Foreskin melanocyte (primary cell): ENCODE measurements at places on chromosomes 1 and 21.
A peak's percentile ranks its signal among the peaks of the same experiment; 100 is the strongest.

- DNase-seq, result no peak
Observed at GRCh38 chr1:77281491-77282186, at the start of gene AK5. Gene AK5, plus strand, starts transcription at chr1:77282019. Its CDS starts 295 bp downstream, at chr1:77282314.

DNA sequence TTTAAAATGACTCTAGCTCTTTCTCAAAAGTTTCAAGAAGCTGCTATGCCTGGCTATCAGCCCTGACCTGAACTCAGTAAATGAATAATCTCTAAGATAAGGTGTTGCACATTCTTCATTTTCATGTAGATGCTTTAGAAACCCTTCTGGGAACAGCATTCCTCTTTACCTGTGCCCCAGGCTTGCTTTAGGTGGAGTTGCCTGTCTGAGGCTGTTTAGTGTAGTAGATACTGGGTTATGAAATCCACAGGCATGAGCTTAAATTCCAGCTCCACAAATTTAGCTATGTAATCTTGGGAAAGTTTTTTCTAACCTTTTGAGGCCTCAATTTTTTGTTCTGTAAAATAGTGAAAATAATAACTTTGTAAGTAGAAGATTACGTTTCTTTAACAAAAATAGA, 41.6 kb downstream of the ATP6V1G3 start:
- DNase-seq, result no peak

- DNase-seq, result peak; percentile 64
Observed at GRCh38 chr21:38277501-38278131, 20.8 kb downstream of the KCNJ15 start.

DNA sequence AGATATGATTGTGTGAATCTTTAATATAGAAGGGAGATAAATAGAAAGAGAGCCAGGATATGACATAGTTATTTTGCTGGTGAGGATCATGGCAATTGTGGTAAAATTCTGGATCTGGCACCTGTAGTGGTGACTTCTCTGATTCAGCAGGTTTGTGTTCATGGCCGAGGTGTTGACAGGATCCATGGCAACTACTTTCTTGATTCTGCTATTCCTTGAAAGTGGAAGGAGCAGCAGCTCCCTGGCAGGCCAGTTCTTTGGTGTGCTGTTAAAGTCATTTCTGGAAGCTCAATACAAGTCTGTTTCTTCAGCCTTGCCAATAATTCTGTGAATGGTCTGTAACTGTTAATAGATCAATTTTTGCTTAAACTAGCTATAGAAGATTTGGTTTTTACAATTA, 33.4 kb downstream of the RGS4 start:
- DNase-seq, result no peak

GRCh38 chr1:103108376-103109150, at the start of gene COL11A1:
Gene COL11A1, minus strand, starts transcription at chr1:103108522. Its CDS starts 344 bp downstream, at chr1:103108178.
- DNase-seq, result peak; percentile 74

- no peak for DNase-seq
Observed at GRCh38 chr1:226457307-226457712, 49.4 kb upstream of the PARP1 start.

DNA sequence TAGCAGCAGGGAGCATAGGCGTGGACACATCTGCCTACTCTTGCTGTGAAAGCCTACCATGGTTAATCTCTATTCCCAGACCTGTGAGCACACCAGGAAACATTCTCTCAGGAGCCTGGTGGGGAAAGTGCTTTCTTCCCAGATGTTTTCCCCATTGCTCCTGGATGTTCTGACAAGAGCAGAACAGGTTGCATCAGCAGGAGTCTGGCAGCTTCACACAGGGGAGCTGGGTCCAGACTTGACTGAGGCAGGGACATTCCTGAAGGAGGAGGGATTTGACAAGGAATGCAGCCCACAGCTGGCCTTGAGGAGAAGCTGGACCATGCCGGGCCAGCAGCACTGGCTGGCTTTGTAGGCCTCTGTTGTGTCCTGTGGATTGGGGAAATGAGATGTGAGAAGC, 21.0 kb upstream of the ARTN start:
- no peak for DNase-seq

DNA sequence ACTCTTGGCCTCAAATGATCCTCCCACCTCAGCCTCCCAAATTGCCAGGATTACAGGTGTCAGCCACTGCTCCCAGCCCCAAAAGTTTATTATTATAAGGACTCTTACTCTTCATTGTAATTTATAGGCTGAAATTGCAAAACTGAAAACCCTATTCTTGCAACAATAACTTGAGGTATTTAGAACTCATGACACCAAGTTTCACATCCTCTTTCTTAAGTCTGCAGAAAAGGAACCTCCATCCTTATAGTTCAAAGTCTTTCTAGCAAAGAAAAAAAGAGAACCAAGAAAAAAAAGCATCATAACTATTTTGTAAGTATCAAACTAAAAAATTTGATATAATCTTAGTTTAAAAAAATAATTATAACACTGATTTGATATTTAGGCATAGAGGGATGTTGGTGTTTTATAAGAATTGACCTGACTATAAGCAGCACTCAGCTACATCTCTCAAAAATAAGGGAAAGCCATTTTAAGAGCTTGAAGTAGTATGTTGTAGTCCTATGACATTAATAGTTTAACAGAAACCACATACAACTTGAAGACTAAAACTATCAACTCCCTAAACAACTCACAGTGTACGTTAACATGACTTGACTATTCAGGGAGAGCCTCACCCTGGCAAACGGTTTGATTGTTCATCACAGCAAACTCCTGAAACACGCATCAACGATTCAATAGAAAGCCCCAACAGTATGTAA, 122.4 kb downstream of the AKT3 start:
- DNase-seq, result no peak

DNA sequence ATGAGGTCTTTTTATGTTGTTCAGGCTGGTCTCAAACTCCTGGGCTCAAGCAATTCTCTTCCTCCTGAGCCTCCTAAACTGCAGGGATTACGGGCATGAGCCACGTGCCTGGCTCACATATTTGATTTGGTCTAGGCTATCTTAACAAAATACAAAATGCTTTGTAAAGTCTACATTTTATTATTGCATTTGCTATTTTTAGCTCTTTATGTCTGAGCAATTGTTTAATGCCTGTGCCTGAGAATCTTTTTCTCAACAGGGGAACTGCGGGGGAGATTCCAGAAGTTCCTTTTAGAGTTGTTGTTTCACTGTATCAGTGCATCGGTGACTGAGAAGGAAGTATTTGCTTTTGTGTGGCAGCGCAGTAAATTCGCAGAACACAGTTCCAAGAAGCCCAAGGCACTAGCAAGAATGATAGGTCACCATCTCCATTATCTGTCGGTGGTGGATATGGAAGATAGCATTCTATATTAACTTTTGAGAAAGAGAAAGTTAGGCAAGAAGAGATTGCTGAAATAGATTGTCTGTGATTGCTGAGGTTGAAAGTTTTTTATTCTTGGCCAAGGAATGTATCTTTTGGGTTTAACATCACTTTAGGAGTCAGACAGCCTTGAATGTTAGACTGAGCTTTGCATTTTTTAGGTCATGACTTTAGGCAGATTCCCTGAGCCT, 167.3 kb downstream of the PDE4B start:
- no peak for DNase-seq

- DNase-seq, result no peak
Observed at GRCh38 chr1:114609826-114610225, 28.4 kb upstream of the BCAS2 start.

DNA sequence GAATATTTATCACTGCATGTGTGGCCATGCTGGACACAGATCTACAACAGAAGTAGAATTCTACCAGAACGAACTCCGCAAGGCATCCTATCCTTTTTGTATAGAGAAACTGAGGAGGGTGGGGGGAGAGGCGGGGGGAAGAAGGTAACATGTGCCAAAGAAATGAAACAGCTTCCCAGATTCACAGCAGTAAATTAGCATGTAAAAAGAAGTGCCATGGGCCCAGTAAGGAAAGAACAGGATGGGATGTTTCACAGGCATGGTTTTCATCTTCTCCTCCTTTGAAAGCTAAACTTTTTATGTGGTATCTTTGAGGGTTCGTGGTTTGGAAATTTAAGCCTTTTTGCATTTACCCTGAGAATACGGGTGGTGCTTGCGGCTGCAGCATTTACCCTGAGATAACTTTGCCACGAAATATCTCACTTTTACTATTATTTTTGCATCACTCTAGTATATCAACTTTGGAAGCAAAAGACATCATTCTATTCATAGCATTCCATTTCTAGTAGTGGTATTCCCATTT, 168.9 kb downstream of the TPR start:
- DNase-seq, result no peak

DNA sequence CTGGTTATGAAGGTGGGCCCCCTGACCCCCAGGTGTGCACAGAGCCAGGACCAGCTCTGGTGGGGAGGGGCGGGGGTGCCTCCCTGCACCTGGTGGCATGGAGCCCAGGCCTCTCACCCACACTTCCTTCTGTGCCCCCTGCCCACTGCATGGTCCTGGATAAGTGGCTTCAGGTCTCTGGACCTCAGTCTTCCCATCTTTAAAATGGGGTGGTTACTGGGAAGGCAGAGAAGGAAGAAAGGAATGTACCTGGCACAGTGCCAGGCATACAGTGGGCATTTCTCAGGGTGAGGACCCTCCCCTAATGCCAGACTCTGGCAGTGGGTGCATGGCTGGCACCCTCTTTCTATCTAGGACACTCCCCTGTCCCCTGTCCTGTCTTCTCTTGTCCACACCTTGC, 7.5 kb downstream of the CLCNKA start:
- no peak for DNase-seq

GRCh38 chr1:6668503-6668902, 33.1 kb downstream of the DNAJC11 start:
- DNase-seq, result no peak

DNA sequence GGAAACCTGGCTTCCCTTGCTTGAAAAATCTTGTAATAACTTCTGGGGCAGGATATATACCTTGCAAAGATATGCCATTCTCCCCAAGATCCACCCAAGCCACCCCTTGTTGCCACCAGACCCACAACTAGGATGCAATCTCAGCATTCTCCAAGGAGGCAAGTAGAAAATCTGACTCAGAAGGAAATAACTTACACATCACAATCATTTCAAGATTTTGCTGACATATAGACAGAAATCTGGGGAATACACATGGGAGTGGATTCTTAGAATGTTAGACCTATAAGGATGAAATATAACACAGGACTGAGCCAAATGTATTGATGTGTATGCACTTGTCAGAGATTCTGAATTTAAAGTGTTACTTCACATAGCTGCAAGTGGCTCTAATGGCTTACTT, 14.8 kb upstream of the ZDHHC18 start:
- DNase-seq, result no peak

- DNase-seq, result no peak
Observed at GRCh38 chr1:185398022-185398421, 81.0 kb upstream of the IVNS1ABP start.

GRCh38 chr1:63947904-63948303, 174.1 kb downstream of the ROR1 start:
- DNase-seq, result no peak

GRCh38 chr1:91499904-91500755, 521 bp upstream of the CDC7 start:
- no peak for DNase-seq

DNA sequence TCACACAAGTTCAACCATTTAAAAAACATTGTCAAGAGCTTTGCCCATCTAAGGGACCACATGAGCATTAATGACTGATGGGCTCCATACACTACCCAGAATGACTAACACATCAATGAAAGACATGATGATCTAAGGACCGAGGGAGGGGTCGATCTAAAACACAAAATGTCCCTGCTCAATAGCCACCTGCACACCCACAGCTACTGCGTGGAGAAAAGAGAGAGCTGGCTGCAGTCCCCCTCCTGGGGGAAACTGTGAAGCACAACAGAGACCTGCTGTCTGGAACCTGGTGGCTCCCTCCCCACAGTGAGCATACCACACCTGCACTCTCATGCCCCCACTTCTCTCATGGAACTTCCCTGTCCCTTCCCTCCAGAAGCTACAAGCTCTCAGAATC, 130.1 kb upstream of the ERG start:
- DNase-seq, result no peak

GRCh38 chr1:162740755-162741154, 49.7 kb upstream of the HSD17B7 start:
- DNase-seq, result no peak

DNA sequence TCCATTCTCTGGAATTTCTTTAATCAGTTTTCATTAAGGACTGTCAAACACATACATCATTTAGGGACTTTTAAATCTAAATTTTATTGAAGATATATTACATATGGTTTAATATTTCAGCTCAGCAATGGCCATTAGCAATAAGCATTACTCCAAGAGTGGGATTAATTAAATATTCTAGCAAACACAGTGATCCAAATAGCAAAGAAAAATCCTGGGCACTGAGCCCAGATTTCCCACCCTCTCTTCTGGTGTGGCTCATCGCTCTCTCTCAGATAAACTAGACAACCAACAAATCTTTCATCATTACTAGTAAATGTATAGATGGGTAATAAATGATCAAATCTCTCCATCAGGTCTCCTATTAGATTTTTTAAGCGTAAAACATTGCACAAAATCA, 53.5 kb upstream of the FOXD3 start:
- DNase-seq, result no peak

DNA sequence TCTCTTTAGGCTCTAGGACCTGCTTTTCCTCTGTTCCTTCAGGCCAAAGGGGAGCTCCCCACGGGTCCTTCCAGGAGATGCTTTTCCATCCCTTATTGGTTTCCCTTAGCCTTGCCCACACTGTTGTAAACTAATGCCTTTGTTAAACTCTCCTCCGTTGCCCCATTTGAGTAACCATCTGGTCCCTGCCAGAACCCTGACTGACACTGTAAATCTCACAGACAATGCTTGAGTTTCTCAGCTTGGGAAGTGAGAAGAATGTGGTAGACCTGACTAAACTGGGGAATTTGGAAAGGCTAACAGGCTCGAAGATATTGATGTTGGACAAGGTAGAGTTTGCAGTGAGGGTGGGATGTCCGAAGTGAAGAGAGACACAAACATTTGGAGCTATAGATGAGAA, 11.4 kb downstream of the AKNAD1 start:
- DNase-seq, result no peak
